Activated naive CD8-positive, alpha-beta T cell treated with anti-CD3 and anti-CD28 coated beads, Interleukin-2, amount 50 U/mL, for 24 hours (primary cell): ENCODE measurements at places on chromosomes 5 and 9.
A peak's percentile ranks its signal among the peaks of the same experiment; 100 is the strongest.

GRCh38 chr5:72065751-72066255 is 41.5 kb upstream of the MAP1B start:
- DNase-seq, result no peak

- DNase-seq, result no peak
These were observed 165.6 kb upstream of the IER5L start for GRCh38 chr9:129343424-129344375.

DNA sequence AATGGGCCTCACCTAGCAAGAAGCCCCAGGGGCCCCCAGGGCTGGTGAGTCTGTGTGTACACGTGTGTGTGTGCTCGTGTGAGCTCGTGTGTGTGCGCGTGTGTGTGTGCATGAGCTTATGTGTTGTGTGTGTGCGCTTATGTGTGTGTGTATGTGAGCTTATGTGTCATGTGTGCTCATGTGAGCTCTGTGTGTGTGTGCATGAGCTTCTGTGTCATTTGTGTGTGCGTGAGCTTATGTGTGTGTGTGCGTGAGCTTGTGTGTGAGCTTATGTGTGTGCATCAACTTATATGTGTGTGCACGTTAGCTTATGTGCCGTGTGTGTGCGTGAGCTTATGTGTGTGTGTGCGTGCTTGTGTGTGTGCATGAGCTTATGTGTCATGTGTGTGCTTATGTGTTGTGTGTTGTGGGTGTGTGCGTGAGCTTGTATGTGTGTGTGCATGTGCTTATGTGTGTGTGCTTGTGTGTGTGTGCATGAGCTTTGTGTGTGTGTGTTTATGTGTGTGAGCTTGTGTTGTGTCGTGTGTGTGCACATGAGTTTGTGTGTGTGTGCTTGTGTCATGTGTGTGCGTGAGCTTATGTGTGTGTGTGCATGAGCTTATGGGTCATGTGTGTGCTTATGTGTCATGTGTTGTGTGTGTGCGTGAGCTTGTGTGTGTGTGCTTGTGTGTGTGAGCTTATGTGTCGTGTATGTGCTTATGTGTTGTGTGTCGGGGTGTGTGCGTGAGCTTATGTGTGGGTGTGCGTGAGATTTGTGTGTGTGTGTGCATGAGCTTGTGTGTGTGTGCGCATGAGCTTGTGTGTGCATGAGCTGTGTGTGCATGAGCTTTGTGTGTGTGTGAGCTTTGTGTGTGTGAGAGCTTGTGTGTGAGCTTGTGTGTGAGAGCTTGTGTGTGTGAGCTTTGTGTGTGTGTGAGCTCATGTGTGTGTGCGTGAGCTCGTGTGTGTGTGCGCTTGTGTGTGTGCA is 16.7 kb upstream of the SLC2A6 start:
- no peak for DNase-seq

DNA sequence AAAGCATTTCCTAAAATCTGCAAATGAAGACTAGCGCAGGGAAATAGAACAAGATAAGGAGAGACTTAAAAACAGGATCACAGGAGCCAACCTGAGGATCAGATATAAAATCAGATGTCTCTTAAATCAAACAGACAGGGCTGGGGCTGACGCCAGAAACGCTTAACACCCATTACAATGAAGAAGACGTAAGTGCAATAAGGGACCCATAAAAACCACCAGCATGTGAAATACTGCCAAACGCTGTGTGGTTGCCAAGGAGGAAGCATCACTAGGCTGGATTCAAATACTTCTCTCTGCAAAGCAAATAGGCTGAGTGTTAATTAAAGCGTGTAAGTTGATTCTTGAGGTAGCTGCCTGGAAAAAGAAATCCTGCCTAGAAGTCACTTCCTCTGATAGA is 74.4 kb upstream of the ATP10B start:
- no peak for DNase-seq

DNA sequence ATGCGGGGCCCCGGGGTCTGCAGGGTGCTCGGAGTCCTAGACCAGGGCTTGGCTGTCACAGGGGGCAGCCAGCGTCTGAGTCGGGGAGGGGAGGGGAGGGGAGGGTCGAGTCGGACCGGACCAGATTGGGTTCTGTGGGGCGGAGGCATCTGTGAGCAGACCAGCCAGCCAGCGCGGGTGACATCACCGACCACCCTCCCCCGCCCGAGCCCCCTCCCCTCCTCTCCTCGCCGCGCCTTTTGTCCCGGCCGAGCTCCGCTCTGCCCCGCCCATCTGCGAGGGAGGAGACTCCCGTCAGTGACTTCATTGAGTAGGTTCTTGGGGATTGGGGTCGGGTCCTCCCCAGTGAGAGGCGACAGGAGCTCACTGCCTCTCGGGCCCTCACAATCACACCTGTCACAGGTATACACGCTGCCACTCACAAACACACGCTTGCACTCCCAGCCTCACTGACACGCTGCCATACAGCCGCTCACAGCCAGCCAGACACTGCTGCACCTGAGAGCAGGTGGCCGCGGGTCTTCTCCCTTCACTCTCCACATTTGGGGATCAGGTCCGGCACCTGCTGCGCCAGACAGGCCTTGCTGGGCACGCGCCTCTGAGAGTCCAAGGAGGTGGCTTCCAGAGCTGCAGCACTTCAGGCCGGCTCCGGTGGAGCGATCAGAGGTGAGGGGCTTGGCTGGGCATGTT is 546 bp downstream of the DNAJB5 start:
- peak; percentile 53 for DNase-seq

DNA sequence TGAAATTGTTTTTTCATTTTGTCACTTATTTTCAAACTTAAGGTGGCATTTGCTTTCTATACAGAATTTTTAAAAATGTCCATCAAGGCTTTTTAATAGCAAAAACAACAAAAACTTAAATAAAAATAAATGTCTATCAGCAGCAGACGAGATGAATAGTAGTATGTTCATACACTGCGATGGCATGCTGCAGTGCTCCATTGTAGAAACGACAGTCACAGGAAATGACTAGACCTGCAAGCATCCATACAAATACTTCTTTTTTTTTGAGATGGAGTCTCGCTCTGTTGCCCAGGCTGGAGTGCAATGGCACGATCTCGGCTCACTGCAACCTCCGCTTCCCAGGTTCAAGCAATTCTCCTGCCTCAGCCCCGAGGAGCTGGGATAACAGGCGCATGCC is 41.4 kb downstream of the COL23A1 start:
- DNase-seq, result no peak

DNA sequence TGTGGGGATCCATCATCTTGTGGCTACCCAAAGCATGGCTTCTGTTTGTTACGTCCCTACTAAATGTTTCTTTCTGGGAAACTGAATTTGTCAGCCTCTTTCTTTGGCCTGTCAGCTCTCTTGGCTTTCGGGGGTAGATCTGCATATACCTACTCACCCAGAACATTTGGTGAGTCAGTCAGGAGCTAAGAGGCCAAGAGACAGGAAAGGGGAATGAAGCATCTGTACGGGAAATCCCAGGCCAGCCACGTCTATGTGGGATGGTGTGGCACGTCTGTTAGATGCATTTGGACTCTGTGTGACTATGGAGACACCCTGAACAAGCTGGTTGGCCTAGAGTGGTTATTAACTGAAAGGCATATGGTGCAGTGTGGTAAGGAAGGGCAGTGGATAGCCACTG is 58.1 kb downstream of the CDO1 start:
- DNase-seq, result no peak

DNA sequence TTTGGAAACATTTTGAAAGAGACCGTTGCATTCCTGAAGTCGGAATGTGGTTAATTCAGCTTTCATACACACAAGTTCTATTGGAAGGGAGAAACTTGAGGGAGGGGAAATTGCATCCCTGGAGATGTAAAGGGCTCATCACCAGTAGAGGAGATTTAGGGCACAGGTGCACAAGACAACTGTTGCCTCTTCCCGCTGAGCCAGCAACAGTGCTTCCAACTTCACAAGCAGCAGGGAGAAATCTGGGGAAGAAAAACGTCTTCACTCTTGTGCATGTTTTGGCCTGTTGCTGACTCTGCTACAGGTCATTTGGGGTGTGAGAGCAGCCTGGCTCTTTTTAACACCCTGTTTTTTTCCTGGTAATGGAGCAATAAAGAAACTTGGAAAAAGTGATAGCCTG is 277.9 kb downstream of the GAS1 start:
- DNase-seq, result no peak

DNA sequence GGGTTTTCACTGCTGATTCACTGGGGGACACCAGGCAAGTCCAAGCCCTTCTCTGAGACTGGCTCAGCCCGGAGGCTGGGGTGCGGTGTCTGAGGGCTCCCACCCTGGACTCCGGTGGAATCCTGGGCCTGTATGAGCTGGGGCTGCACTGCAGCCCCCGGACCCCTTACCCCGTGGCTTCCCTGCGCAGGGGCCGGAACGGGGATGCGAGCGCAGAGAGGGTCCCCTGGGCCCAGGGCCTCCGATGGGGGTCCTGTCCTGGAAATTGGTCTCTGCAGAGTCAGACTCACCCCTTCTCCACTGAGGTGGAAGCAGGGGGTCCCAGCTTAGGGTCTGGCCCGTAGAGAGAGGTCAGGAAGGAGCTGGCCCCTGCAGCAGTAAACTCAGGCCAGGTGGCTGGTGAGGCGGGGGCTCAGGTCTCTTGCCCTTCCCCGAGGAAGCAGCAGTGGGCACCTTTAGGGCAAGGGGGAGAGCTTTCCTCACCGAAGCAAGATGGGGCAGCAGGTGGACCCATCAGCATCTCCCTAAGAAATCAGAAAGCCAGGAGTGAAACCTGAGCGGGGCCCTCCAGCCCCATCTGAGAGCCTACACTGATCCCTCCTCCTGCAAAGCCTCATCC is 1.6 kb upstream of the VAV2 start:
- DNase-seq, result no peak

DNA sequence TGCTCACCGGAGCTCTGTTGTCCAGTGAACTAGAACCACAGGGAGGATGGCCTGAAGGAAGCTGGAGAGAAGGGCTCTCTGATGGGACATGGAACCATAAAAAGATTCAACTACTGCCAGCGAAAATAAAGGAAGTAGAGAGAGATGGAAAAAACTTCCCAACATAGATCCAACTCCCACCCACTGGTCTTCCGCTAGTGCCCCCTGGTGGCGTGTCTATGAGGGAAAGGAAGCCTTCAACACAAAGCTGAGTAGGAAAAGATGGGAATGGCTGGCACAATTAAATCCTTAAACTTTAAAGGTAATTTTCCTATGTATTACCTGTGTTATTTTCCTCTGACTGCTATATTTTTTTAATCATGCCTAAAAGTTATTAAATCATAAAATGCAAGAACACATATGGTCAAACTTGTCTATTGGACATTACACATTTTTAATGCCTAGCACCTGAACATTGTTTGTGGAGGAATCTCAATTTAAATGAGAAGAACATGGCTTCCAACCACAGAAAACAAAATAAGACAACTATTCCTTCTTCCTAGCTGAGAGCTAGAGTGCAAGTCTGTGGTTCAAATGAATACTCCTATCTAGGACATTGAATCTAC is 51.5 kb downstream of the CEP120 start:
- peak; percentile 48 for DNase-seq

DNA sequence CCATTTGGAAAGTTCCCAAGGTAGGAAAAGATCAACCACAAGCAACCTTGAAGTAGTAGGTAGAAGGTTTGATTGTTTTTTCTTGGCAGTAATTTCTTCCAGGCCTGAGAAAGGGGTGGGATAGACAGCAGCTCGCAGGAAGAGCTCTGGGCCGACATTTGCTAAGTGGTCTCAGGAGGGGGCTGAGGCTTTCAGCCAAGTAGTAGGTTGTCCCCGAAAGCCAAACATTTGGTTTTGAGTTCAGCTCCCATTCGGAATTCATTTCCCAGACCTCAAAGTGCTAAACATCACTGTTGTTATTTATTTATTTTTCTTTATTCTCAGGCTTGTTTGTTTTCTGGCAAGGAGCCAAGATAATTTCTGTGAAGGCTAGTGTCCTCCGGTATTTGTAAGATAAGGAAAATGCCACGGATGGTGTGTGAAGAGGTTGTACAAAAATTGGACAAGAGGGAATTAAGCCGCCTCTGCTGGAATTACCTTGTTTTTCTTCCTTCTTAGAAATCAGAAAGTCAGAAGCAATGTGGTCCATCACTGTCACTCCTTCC is 112.1 kb downstream of the KIF4B start:
- DNase-seq, result no peak

GRCh38 chr9:95750725-95751519 is 124.6 kb upstream of the ERCC6L2 start:
- DNase-seq, result no peak

DNA sequence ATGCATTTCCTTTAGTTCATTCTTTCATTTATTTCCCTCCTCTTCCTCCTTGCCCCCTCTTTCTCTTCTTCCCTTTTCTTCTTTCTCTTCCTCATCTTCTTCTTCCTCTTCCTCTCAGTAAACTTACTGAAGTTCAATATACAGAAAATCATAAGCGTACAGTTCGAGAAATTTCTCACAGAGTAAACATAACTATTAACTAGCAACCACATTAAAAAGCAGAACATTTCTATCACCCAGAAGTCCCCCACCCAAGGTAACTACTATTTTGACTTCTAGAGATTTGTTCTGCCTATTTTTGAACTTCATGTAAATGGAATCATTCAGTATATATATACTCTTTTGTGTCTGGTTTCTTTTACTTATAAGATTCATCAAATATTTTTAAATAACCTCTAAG is 48.2 kb downstream of the TNFAIP8 start:
- no peak for DNase-seq

- no peak for DNase-seq
These were observed 119.8 kb downstream of the AUH start for GRCh38 chr9:91241909-91242308.

DNA sequence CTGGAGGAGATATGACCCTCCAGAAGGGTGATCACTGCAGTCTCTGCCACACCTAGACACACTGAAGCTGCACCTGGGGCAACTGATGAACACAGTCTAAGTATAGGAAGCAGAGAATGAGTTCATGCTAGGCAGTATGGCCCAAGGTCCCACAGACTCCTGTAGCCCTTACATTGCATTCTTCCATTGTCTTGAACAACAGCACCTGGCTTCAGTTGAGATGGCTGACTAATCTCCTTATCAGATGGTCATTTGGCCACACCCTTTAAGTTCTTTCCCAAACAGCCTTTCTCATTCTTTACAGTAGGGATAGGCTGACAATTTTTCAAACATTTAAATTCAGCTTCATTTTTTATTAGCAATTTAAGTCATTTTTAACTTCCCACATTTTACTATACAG is 23.1 kb downstream of the CENPK start:
- no peak for DNase-seq

DNA sequence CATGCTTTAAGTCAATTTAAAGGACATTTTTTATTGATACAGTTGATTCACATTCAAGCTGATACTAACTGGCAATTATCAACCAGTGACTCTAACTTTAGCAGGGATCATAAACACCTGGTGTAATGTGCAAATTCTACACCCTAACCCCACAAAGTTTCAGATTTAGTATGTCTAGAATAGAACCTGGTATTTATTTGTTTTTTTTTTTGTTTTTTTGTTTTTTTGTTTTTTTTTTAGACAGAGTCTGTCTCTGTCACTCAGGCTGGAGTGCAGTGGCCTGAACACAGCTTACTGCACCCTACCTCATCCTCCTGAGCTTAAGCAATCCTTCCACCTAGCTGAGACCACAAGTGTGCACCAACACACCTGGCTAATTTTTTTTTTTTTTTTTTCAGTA is 311.2 kb upstream of the SEMA6A start:
- DNase-seq, result no peak

- DNase-seq, result peak; percentile 20
These were observed 38.2 kb downstream of the SLC9A3 start for GRCh38 chr5:485946-486491.

GRCh38 chr5:175803736-175804454 is 67.5 kb upstream of the CPLX2 start:
- no peak for DNase-seq

- DNase-seq, result no peak
These were observed 152.8 kb upstream of the IER5L start for GRCh38 chr9:129330711-129331492.

- DNase-seq, result peak; percentile 82
These were observed 2.2 kb upstream of the CCDC125 start for GRCh38 chr5:69334793-69335268.
